ENCODE measurements at places on chromosomes 11 and 22. TPM values are rescaled to one million over a fixed set of nuclear protein-coding genes. Genes with fewer than 3 reads are reported as not detected.
A peak's percentile ranks its signal among the peaks of the same experiment; 100 is the strongest.

- no peaks in the 10 kb centered on the region for H3K36me3 ChIP-seq
- H3K4me1 ChIP-seq = no peaks in the 10 kb centered on the region
- DNase-seq = no peak
- no peak overlapping the region for H3K4me3 ChIP-seq
Measured at GRCh38 chr22:43389227-43389836, 22.5 kb upstream of the MPPED1 start.

GRCh38 chr11:6452219-6452618 is 11.4 kb upstream of the HPX start:
- H3K27me3 ChIP-seq = no peaks in the 10 kb centered on the region
- no peaks in the 10 kb centered on the region for H3K4me1 ChIP-seq
- no peak overlapping the region for H3K4me3 ChIP-seq
- H3K36me3 ChIP-seq = no peaks in the 10 kb centered on the region
- H3K27ac ChIP-seq = no peak overlapping the region

GRCh38 chr11:33982661-33983060 is 68.9 kb upstream of the CAPRIN1 start:
- no peaks in the 10 kb centered on the region for H3K27me3 ChIP-seq
- no peak overlapping the region for H3K4me3 ChIP-seq

DNA sequence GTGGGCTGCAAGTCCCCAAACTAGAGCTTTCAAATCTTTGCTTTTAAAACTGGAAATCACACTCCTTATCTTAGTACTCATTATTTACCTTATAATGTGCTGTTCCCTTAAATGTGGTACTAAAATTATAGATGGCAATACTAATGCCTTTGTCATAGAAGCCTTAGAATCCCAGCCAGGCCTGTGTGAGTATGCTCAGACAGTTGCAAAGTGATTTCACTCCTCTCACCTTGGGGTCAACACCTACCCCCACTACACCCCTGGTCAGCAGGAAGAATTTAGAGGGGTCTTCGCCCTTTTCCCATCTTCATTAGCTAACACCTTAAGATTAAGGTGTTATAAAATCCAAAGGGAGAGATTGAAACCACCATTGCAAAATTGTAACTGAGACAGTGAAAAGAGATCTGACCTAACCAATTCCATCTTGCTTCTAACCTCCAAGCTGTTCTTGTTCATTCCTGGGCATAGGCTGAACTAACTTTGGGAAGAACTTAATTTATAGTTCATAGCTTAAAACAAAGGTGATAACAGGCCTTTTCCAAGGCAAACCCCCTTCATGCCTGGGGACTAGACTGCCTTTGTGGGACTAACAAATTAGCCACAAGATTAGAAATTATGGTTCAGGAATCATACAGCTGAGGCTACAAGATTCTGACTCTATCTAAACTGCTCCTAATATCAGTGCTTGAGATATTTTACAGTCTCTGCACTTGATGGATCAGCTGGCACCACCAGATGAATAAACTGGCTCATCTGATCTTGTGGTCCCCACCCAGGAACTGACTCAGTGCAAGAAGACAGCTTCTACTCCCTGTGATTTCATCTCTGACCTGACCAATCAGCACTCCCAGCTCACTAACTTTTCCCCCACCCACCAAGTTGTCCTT is 10.4 kb upstream of the MRPL17 start:
- H3K36me3 ChIP-seq = peaks cover 27% of the 10 kb centered on the region
- no peak overlapping the region for H3K4me3 ChIP-seq
- H3K27ac ChIP-seq = peak overlapping the region; percentile 43
- peaks cover 18% of the 10 kb centered on the region for H3K4me1 ChIP-seq

DNA sequence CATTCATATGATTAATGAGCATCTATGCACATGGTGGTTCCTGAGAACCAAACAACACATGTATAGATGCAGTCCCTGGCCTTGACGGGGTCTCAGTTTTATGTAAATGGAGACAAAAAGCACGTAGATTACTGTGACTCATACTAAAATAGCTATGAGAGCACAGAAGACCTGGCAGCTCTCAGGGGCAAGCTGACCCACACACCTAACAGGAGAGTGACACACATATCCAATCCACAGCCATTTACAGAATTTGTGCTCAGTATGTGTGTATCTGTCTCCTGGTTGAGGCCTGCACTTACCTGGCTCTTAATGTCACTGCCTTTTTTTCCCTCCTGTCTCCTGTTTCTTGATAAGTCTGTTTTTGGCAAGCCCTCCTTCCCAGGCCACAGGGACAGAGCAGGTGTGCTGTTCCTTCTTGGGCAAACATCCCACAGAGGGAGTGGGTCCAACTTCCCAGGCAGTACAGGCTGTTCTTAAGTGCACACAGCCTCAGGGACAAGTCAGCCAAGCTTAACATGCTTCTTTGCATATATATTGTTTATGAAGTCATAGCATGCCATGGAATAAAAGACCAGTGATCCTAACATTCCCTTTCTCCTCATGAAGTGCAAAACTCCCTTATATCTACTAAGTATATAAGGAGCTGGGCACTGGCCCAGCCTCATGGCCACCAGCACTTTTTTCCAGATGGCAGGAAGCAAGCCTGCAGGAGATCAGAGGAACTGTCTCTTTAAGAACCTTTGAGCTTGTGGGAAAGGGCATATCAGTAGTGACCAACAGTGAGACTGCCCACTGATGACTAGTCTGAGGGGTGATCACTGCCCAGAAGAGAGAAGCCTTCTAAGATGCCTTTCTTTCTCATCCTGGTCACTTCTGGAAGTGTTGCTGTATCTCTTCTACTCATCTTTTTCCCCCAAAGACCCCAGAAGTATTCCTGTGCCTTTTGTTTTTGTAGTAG is 124.7 kb upstream of the CCDC90B start:
- no peak for DNase-seq
- no peaks in the 10 kb centered on the region for H3K36me3 ChIP-seq
- no peaks in the 10 kb centered on the region for H3K27me3 ChIP-seq
- no peaks in the 10 kb centered on the region for H3K4me1 ChIP-seq
- H3K27ac ChIP-seq = no peak overlapping the region
- no peak overlapping the region for H3K4me3 ChIP-seq

GRCh38 chr11:109377039-109377742 is 44.8 kb upstream of the C11orf87 start:
- H3K4me3 ChIP-seq = no peak overlapping the region
- no peaks in the 10 kb centered on the region for H3K4me1 ChIP-seq
- DNase-seq = no peak
- no peaks in the 10 kb centered on the region for H3K36me3 ChIP-seq
- H3K27ac ChIP-seq = no peak overlapping the region
- no peaks in the 10 kb centered on the region for H3K27me3 ChIP-seq

Gene ESAM
- total RNA-seq = 0.91 TPM

Gene APOA4
- total RNA-seq = not detected

Gene C11orf86
- not detected for total RNA-seq

Data from K562 (cell line).